Stimulated activated CD8-positive, alpha-beta memory T cell treated with anti-CD3 and anti-CD28 coated beads, Interleukin-7, amount 100 ng/mL, for 4 hours (primary cell): ENCODE measurements at places on chromosomes 11 and 22.

DNA sequence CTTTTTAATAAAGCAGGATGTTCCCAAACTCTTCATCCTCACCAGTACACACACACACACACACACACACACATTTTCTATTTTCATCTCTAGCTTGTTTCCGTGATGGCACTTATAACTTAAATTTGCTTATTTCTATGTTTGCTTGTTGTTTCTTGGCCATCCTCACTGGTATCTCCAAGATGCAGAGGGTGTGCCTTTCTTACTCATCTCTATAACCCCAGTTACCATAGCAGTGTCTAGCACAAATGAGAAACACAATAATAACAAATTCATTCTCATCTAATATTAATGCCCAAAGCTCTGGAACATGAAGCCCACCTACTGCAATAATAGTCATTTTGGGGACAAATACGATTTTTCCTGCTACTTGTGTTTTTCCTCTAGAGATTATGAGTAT lies 156.3 kb downstream of the GRM5 start:
- no peak for DNase-seq

DNA sequence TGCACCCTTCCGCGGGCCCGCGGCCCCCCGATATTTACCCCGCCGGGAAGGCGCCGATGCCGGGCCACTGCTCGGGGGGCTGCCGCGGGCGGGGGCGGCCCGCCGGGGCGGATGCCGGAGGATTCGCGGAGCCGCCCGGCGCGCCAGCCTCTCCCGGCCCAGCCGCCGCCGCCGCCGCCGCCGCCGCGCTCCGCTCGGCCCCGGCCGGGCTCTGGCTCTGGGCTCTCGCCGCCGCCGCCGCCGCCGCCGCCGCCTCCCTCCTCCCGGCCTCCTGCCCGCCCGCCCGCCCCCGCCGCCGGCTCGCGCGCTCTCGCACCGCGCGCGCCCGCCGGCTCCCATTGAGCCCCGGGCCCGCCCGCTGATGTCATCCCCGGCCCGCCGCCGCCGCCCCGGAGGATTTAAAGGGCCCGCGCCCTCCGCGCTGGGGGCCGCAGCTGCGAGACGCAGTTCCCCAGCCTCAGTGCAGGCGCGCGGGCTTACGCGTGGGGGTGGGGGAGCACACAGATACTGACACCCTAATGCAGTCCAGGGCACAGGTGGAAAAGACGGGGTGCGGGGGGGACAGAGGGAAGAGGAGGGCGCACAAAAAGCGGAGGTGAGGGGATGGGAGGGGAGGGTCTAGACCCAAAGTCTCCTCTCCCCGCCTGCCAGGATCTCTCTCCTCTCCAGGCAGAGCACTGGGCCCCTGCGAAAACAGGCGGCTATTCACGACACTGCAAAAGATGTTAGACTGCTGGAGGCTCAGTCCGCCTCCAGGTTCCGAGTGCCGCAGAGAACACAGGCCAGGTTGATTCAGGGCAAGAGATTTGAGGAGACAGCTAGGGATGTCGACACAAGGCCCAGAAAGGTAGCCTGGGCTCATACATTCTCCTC lies at the start of gene CSNK1E:
Gene CSNK1E (minus strand): TSS at position 312 of the 873 bp plus-strand sequence. CDS start 3,276 bp downstream, outside the sequence.
- DNase-seq = peak; percentile 67

- no peak for DNase-seq
Measured at GRCh38 chr22:43451371-43452050, 39.7 kb downstream of the MPPED1 start.

DNA sequence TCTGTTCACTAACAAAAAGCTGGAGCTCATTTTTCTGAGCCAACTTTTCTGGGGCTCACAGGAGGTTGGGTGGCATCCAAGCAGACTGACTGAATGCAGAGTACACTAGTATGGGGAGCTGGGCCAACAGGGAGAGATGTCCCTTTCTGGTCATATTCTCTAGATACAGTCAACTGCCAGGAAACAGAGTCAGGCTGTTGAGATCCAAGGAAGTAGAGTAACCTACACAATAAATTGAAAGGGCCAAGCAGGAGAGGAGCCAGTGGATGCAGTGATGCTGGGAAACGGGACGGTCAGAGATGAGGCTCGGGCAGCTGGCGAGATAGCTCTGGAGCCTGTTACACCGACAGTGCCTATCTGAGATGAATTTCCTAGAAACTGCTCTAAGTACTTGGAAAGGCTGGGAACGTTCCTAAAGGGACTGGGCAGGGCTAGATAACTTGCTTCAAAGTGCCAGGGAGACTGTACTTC lies 71.1 kb downstream of the LARGE2 start:
- no peak for DNase-seq

GRCh38 chr11:9803685-9804418 lies 140.0 kb downstream of the SWAP70 start:
- DNase-seq = no peak

- DNase-seq = no peak
Measured at GRCh38 chr11:60866911-60867870, at the start of gene ZP1. Gene ZP1 (plus strand): TSS chr11:60867542. CDS start chr11:60867562, 20 bp downstream.

GRCh38 chr22:41437198-41437597 lies 9.4 kb downstream of the TOB2 start:
- DNase-seq = no peak
